ENCODE measurements at places on chromosomes 11 and 22.

GRCh38 chr11:125338886-125339811 is 156.9 kb downstream of the FEZ1 start:
- no peak for DNase-seq

DNA sequence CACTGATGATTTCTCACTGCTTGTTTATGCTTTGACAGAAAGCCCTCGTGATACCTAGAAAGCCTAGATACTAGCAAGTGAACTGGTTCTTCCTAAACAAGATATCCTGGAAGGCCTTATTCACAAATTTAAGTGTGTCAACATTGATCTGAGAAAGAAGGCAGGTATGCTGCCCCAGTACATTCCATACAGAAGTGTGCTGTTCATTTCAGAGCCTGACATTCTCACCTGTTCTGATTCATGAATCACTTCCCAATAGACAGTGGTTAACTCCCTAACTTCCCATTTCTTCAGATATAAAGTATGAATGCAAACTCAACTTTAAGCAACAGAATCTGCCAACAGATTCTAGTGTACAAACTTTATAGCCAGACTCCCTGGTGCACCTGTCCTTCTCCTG is 15.5 kb upstream of the RASSF10 start:
- DNase-seq, result no peak

DNA sequence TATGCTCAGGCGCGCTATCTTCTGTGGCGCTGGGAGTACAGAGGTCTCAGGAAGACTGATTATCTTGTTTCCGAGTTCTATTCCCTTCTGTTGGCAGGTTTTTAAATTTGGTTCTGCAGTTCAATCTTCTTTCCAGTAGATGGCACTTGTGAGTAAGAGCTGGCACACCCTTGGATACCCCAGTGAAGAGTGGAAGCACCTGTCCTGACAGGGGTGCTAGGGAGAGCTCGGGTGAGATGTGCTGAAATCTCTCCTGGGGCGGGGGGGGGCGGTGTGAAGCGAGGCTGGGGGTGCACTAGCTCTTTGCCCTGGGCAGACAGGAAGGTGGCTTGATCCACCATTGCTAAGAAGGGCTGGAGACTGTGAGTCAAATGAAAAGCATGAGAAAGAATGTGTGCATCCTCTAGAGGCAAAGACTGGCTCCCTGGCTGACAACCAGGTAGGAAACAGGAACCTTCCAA is 679.9 kb upstream of the CCDC179 start:
- DNase-seq, result no peak

DNA sequence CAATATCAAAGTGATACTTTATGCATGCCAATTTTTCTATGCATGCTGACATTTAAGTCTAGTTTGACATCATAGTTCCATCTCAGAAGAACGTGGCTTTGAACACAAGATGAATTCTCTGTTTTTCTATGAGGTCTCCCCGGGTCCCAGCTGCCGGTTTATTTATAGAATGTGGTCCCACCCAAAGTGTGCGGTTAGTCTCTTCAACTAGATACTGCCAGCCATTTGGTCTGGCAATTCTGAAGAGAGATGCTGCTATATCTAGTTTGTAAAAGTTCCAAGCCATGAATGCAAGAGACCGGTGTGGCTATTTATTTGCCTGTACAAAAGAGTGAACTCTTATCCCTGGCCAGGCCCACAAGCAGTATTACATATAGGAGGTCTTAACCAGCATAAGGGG is 9.2 kb downstream of the OR5A2 start:
- no peak for DNase-seq

DNA sequence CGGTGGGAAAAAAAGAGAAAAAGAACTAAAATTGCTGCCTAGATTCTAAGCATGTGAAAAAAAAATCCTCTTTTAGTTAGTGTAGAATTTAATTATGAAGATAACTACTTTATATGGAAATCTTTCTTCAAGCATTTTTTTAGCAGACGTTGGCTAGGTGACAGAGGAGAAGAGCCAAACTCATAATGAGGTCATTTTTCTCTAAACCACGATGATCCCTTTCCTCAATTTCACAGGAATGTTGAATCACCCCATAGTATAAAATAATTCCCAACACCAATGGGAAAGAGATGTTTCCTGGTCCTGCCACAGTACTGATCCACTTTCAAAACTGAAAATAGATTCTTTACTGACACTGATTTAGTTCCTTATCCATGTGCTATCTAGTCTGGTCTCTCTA is 319.8 kb downstream of the DLG2 start:
- no peak for DNase-seq

All from activated naive CD8-positive, alpha-beta T cell treated with anti-CD3 and anti-CD28 coated beads, Interleukin-2, amount 50 U/mL, for 24 hours (primary cell).